ENCODE measurements at places on chromosomes 7 and 10.
A peak's percentile ranks its signal among the peaks of the same experiment; 100 is the strongest.

DNA sequence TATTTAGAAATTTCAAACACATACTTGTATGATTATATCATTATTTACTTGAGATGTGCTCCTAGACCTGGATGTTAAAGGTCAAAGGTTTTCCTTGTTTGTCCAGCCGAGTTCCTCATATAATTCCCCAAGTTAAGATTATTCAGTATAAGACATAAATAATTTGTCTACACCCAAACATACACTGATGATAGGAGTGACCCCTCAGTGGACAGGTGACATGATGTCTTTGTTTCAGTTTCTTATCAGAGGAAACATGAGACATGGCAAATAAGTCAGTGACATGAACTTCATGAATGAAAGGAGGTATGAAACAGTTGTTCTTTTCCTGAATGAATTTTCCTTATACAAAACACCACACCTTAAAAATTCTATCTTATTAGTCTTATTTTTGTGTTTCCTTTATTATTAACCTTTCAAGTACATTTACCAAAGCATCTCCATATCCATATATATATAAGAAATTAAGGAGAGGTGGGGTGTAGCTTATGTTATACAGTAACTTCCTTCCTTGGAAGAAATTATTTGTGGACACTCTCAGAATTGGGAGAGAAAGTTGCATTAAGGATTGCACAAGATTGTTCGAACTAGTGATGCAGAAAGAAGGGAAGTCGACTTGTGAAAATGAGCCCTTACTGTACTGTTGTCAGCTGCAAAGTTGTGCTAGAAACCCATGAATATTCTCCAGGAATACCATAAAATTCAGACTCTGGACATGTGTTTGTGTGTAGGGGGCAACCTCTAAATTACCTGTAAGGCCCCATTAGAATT, 60.5 kb downstream of the POM121L12 start:
- no peak overlapping the region for H3K4me3 ChIP-seq
- H3K27ac ChIP-seq: no peak overlapping the region
- DNase-seq: no peak
- no peaks in the 10 kb centered on the region for H3K4me1 ChIP-seq

- H3K4me3 ChIP-seq: no peak overlapping the region
- DNase-seq: no peak
- H3K27ac ChIP-seq: no peak overlapping the region
- H3K27me3 ChIP-seq: no peaks in the 10 kb centered on the region
- no peaks in the 10 kb centered on the region for H3K4me1 ChIP-seq
Measured at GRCh38 chr7:16268821-16269768, 152.2 kb downstream of the CRPPA start.

GRCh38 chr10:126459032-126459831, 71.0 kb upstream of the ADAM12 start:
- no peaks in the 10 kb centered on the region for H3K4me1 ChIP-seq
- H3K27ac ChIP-seq: no peak overlapping the region
- H3K4me3 ChIP-seq: no peak overlapping the region
- H3K27me3 ChIP-seq: no peaks in the 10 kb centered on the region
- H3K36me3 ChIP-seq: no peaks in the 10 kb centered on the region
- DNase-seq: no peak

DNA sequence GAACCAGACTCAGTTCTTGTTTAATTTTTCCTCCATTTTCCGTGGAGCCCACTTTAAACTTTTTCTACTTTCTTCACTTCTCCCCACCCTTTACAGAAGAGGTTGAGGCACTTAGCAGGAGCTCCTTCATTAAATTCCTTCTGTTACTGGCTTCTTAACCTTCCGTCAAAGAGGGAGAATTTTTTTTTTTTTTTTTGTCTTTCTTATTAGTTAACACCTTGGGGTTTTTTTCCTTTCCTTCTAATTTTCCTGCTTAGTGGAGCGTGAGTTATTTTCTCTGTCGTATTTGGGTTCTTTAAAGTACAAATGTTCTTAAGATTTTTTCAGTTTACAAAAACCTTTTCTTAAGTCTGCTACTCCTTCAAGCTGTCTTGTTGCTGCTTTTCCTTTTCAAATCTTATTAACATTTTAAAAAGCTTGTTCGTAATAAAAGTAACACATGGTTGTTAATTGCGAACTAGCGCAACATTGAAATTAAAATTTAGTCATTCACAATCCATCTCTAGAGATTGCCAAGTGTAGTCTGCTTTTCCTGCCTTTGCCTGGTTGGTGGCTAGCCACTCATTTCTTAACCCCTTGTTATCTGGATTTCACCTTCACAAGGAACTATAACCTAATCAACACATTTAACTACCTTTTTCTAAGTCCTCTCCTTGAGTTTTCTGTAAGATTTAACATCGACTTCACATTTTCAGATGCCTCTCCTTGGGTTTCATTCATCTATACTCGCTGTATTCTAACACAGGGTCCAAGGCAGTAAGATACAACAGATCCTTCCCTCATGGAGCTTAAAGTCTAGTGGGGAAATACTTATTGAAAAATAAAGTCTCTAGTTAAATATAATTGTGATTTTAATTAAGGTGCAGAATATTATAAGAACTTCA, 2.0 kb downstream of the BMPR1A start:
- H3K27ac ChIP-seq: no peak overlapping the region
- H3K27me3 ChIP-seq: no peaks in the 10 kb centered on the region
- H3K36me3 ChIP-seq: no peaks in the 10 kb centered on the region
- no peak overlapping the region for H3K4me3 ChIP-seq

GRCh38 chr10:5618042-5618441, 48.4 kb downstream of the ASB13 start:
- no peak overlapping the region for H3K4me3 ChIP-seq
- no peaks in the 10 kb centered on the region for H3K27me3 ChIP-seq
- no peaks in the 10 kb centered on the region for H3K36me3 ChIP-seq
- H3K27ac ChIP-seq: no peak overlapping the region

DNA sequence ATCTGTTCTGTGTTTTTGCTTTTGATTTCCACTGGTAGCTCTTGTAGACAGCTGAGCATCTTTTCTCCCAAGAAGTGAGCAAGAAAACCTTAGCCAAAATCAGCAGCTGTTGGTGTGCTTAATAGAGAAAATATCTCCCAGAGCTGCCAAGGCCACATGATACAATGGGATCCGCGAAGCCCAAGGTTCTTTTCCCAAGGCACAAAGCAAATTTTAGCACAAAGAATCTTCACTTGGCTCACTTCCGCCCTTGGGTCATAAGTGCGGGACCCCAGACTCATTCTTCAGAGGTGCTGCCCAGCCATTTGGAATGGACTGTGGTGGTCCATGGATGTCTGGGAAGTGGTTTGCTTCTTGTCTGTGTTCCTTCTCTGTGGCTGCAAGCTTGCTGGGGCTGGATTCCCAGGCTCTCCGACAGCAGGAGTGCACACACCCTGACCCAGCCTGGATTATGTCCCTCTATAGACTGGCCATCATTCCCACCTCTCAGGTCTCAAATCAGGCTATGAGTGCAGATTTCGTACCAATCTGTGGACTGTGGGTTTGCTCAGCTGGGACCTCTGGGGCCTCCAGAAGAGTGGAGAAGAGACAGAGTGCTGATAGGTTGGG, 93.0 kb upstream of the TMEM72 start:
- DNase-seq: no peak
- H3K27ac ChIP-seq: no peak overlapping the region
- H3K27me3 ChIP-seq: no peaks in the 10 kb centered on the region

GRCh38 chr10:24721229-24722106, 2.2 kb downstream of the ARHGAP21 start:
- no peak for DNase-seq
- H3K4me3 ChIP-seq: no peak overlapping the region
- peaks cover 14% of the 10 kb centered on the region for H3K4me1 ChIP-seq
- H3K36me3 ChIP-seq: no peaks in the 10 kb centered on the region

DNA sequence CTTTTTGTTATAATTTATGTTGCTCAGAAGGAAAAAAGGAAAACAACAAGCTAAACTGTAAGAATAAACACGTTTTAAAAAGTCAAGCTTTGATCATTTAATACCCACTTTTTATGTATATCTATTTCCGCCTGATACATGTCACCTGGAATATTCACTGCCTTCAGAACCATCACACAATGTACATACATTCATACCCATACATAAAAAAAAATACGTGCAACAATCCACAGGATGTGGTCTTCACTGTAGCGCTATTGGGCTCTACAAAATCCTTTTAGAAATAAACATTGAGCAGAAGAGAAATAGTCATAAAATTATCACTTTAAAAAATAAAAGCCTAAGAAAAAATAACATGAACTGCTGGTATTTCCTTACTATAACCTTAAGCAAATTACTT, 1078.9 kb upstream of the LRRTM3 start:
- no peaks in the 10 kb centered on the region for H3K27me3 ChIP-seq
- no peak overlapping the region for H3K4me3 ChIP-seq
- peaks cover 29% of the 10 kb centered on the region for H3K36me3 ChIP-seq
- DNase-seq: no peak

DNA sequence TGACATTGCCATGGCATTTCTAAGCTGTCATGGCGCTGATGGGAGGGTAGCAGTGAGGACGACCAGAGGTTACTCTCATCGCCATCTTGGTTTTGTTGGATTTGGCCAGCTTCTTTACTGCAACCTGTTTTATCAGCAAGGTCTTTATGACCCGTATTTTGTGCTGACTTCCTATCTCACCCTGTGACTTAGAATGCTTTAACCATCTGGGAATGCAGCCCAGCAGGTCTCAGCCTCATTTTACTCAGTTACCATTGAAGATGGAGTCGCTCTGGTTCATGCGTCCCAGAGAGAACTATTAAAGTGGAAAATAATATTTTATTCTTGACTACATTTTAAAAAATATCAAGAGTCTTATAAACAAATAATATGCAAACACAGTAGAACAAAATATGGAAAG, 131.7 kb downstream of the RSU1 start:
- H3K36me3 ChIP-seq: no peaks in the 10 kb centered on the region
- H3K4me1 ChIP-seq: no peaks in the 10 kb centered on the region
- no peak overlapping the region for H3K27ac ChIP-seq
- no peak overlapping the region for H3K4me3 ChIP-seq
- no peaks in the 10 kb centered on the region for H3K27me3 ChIP-seq
- no peak for DNase-seq

GRCh38 chr7:158814637-158815036, 14.7 kb downstream of the ESYT2 start:
- peak; percentile 74 for DNase-seq
- no peaks in the 10 kb centered on the region for H3K27me3 ChIP-seq
- H3K27ac ChIP-seq: peak overlapping the region; percentile 51
- H3K4me3 ChIP-seq: no peak overlapping the region
- peaks cover 86% of the 10 kb centered on the region for H3K4me1 ChIP-seq

GRCh38 chr7:44604941-44605340, 1.5 kb upstream of the OGDH start:
- no peak for DNase-seq
- no peaks in the 10 kb centered on the region for H3K27me3 ChIP-seq
- H3K4me1 ChIP-seq: peaks cover 59% of the 10 kb centered on the region
- H3K27ac ChIP-seq: no peak overlapping the region
- no peak overlapping the region for H3K4me3 ChIP-seq

GRCh38 chr7:63918986-63919385, 79.7 kb upstream of the ZNF722 start:
- no peaks in the 10 kb centered on the region for H3K27me3 ChIP-seq
- H3K27ac ChIP-seq: no peak overlapping the region
- H3K4me1 ChIP-seq: no peaks in the 10 kb centered on the region
- H3K36me3 ChIP-seq: no peaks in the 10 kb centered on the region
- DNase-seq: no peak

DNA sequence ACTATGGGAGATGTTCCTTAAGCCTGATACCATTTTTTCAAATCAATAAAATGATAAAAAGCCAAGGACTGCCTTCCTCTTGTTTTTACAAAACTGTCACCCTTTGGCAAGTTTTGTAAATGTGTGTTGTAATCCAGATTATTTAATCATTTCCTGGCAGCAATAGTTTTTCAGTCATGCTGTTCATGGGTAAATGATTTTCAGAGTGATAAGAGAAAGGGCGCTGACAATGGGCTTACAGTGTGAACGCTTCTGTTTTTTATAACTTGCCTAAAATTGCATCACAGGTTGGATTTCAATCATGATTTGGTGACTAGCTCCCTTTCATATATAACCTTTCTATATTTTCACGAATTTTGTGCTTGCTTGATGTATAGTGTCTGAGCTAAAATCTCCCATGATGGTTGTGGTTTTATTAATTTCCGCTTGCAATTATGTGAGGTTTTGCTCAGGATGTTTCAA, 19.0 kb upstream of the DMBT1 start:
- H3K36me3 ChIP-seq: no peaks in the 10 kb centered on the region
- no peaks in the 10 kb centered on the region for H3K27me3 ChIP-seq
- no peak overlapping the region for H3K4me3 ChIP-seq
- DNase-seq: peak; percentile 62

DNA sequence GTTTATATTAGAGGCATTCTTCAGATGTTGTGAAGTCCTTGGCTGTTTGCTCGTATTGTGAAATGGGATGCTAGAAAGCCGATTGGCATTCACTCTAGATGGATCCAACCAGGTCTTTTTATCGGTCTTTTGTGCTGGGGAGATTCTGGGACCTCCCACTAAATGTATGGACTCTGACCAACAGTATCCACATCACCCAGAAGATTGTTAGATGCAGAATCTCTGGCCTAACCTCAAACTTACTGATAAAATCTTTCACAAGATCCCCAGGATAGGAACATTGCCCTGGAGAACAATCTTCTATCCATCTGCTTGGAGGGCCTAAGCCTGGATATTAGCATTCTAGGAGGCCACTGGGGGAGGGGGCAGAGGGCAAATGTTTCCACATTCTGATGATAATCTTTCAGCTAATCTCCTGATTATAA, 160.9 kb downstream of the PLXDC2 start:
- H3K4me3 ChIP-seq: no peak overlapping the region
- DNase-seq: no peak
- no peak overlapping the region for H3K27ac ChIP-seq

GRCh38 chr7:23346316-23346715, 47.2 kb downstream of the MALSU1 start:
- no peak overlapping the region for H3K27ac ChIP-seq
- peaks cover 78% of the 10 kb centered on the region for H3K36me3 ChIP-seq
- no peak for DNase-seq

DNA sequence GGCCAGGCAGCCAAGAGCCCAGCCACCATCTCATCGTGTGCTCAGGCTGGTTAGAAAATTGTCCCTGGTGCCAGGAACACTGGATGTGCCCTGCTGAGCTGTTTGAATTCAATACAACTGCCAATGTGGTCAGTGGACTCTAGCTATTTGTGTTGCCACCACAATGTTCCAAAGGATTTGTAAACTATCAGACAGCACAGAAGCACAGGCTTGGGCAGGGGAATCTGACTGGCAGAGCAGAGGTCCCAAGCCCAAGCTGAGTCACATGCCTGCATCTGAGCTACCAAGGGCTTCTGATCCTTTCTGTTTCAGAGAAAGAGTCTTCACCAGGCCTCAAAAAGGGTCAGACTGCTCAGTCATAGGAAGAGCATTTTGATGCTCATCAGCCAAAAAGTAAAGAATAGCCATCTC, 232.1 kb upstream of the SEMA3C start:
- no peaks in the 10 kb centered on the region for H3K27me3 ChIP-seq
- H3K4me3 ChIP-seq: no peak overlapping the region
- no peaks in the 10 kb centered on the region for H3K4me1 ChIP-seq
- H3K27ac ChIP-seq: no peak overlapping the region
